Tibial nerve (tissue), 4 donors: ENCODE measurements at places on chromosomes 4 and X. TPM values are rescaled to one million over a fixed set of nuclear protein-coding genes. Genes with fewer than 3 reads are reported as not detected.

The NPY5R gene
- total RNA-seq: 0.21 TPM

The RWDD4 gene
- 24.7 TPM for total RNA-seq

The LAMTOR3 gene
- 27.1 TPM for total RNA-seq

The GPR143 gene
- total RNA-seq: not detected

The MAGED1 gene
- total RNA-seq: 34.1 TPM

The GAGE12J gene
- total RNA-seq: not detected

The TMPRSS11D gene
- total RNA-seq: not detected

The ELF4 gene
- 8.8 TPM for total RNA-seq

The MAP3K15 gene
- not detected for total RNA-seq

The KIAA1210 gene
- total RNA-seq: not detected

The APELA gene
- total RNA-seq: not detected

The STAP1 gene
- total RNA-seq: not detected

The CCNQ gene
- total RNA-seq: 33.7 TPM

The MXRA5 gene
- 0.84 TPM for total RNA-seq

The GRID2 gene
- not detected for total RNA-seq

The RPA4 gene
- total RNA-seq: 6.9 TPM

The CHIC1 gene
- 10.6 TPM for total RNA-seq

The ARMCX4 gene
- total RNA-seq: 120 TPM
